CD8-positive, alpha-beta memory T cell (primary cell): ENCODE measurements at places on chromosomes 11 and 22. TPM values are rescaled to one million over a fixed set of nuclear protein-coding genes. Genes with fewer than 3 reads are reported as not detected.

GRCh38 chr22:44049486-44050231, 25.6 kb downstream of the PARVB start:
- no peak for DNase-seq
- no peaks in the 10 kb centered on the region for H3K27me3 ChIP-seq
- no peak overlapping the region for H3K27ac ChIP-seq
- H3K4me3 ChIP-seq, result no peak overlapping the region
- H3K36me3 ChIP-seq, result no peaks in the 10 kb centered on the region
- no peaks in the 10 kb centered on the region for H3K4me1 ChIP-seq

GRCh38 chr11:126061707-126062678, 673 bp downstream of the CDON start:
- peaks cover 8% of the 10 kb centered on the region for H3K27me3 ChIP-seq
- H3K36me3 ChIP-seq, result no peaks in the 10 kb centered on the region
- peak; percentile 56 for DNase-seq
- H3K27ac ChIP-seq, result no peak overlapping the region

GRCh38 chr11:62708392-62708791, 916 bp downstream of the GNG3 start:
- peak overlapping the region; percentile 88 for H3K27ac ChIP-seq
- peaks cover 48% of the 10 kb centered on the region for H3K4me1 ChIP-seq
- H3K4me3 ChIP-seq, result peak overlapping the region; percentile 91

DNA sequence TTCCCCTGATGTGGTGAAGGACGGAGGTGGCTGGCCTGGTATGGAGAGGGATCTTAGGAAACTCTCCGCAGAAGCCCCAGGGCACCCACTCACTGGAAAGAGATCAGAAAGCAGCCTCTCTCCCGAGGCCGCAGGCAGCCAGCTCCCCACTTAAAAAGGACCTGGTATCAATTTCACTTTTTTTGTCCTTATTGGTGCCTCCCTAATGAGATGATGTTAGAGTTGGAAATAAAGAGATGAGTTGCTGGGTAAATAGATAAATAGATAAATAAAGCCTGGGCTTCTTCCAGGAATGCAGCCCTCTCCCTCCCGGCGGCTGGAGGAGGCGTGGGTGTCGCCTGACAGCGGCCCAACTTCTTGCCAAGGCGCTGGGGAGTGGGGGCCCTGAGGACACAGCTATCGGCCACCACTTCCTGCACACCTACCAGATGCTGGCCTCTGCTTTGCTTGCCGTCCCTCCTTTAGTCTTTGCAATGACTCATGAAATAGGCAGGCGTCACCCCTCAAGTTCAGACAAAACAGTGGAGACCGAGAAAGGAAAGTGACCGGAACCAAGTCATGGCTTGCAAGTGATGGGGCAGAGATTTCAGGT, 42.9 kb downstream of the LINC01488 start:
- H3K27ac ChIP-seq, result no peak overlapping the region
- no peak for DNase-seq
- H3K36me3 ChIP-seq, result no peaks in the 10 kb centered on the region
- no peaks in the 10 kb centered on the region for H3K27me3 ChIP-seq

GRCh38 chr11:82899186-82899820, 927 bp downstream of the PRCP start:
- H3K4me1 ChIP-seq, result peaks cover 18% of the 10 kb centered on the region
- DNase-seq, result no peak
- H3K27ac ChIP-seq, result peak overlapping the region; percentile 96
- H3K4me3 ChIP-seq, result peak overlapping the region; percentile 90
- no peaks in the 10 kb centered on the region for H3K27me3 ChIP-seq
- no peaks in the 10 kb centered on the region for H3K36me3 ChIP-seq

- H3K27ac ChIP-seq, result no peak overlapping the region
- no peaks in the 10 kb centered on the region for H3K36me3 ChIP-seq
- no peaks in the 10 kb centered on the region for H3K4me1 ChIP-seq
- H3K4me3 ChIP-seq, result no peak overlapping the region
- no peak for DNase-seq
These were observed 17.1 kb upstream of the EFCAB6 start for GRCh38 chr22:43828998-43829782.

DNA sequence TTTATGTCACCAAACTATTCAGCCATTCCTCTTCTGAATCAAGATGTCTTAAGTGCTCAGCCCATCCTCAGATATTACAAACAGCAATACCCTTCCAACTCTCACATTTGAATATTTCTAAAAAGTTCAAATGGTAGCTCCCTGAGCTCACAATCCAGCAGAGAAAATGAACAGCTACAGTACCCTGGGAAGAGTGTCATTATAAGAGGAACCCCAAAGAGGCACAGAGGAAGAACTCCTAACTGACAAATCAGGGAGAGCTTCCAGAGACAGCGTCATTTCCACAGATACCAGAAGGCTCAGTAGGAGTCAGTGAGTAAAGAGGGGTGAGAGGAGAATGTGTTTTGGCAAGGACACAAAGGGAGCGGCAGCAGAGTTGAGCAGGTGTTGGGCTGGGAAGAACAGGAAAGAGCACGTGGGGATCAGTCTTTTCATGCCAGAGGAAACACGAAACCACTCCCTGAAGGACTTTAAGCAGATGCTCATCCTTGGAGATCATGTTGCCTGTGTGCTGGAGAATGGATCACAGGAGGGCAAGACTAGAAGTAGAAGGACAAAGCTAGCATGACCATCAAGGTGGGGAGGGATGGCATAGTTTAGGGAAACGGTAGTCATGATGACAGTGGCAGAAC, 4.3 kb downstream of the CLTCL1 start:
- H3K4me3 ChIP-seq, result no peak overlapping the region
- no peak for DNase-seq
- H3K27me3 ChIP-seq, result no peaks in the 10 kb centered on the region
- H3K36me3 ChIP-seq, result no peaks in the 10 kb centered on the region
- H3K4me1 ChIP-seq, result peaks cover 10% of the 10 kb centered on the region
- H3K27ac ChIP-seq, result no peak overlapping the region

- H3K4me1 ChIP-seq, result no peaks in the 10 kb centered on the region
- DNase-seq, result no peak
- H3K27me3 ChIP-seq, result no peaks in the 10 kb centered on the region
These were observed 71.5 kb upstream of the SORL1-AS1 start for GRCh38 chr11:121524233-121524631.

DNA sequence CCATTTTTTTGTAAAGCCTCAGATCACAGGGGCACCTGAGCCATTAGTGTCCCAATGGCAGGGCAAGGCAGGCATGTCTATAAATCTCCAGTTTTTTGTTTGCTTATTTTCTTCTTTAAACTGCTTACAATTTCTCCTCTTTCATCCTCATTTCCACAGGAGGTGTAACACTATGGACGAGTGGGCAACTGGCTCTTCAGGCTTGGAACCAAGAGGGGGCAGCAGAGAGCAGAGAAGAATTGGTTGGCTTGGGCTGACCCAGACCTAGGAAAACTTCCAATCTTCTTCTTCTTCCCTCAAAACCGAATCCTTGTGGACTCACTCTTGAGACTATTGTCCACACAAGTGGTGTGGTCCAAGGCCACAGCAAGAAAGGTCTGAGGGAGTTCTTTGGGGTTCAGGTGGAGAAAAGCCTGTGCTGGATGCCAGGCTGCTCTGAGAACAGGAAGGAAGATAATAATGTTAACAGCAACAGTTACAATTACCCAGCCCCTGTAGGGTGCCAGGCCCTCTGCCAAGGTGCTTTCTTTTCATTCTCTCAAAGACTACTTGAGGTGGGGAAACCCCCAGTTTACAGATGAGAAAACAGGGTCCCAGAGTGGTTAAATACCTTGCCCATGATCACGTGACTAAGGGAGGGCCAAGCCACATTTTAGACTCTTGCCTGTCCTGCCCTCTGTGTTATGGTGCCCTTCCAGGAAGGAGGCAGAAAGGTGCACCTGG, 70.7 kb upstream of the E2F8 start:
- no peak overlapping the region for H3K27ac ChIP-seq
- no peak for DNase-seq
- no peaks in the 10 kb centered on the region for H3K4me1 ChIP-seq
- H3K36me3 ChIP-seq, result no peaks in the 10 kb centered on the region
- no peak overlapping the region for H3K4me3 ChIP-seq

- peak overlapping the region; percentile 50 for H3K27ac ChIP-seq
- H3K4me1 ChIP-seq, result peaks cover 43% of the 10 kb centered on the region
- H3K27me3 ChIP-seq, result no peaks in the 10 kb centered on the region
- H3K4me3 ChIP-seq, result peak overlapping the region; percentile 97
- peaks cover 53% of the 10 kb centered on the region for H3K36me3 ChIP-seq
- peak; percentile 5 for DNase-seq
These were observed 7.5 kb downstream of the MALAT1 start for GRCh38 chr11:65506290-65506771.

GRCh38 chr22:40743768-40744167, 64.5 kb downstream of the MCHR1 start:
- H3K27ac ChIP-seq, result no peak overlapping the region
- no peaks in the 10 kb centered on the region for H3K27me3 ChIP-seq
- DNase-seq, result no peak
- H3K4me3 ChIP-seq, result no peak overlapping the region

DNA sequence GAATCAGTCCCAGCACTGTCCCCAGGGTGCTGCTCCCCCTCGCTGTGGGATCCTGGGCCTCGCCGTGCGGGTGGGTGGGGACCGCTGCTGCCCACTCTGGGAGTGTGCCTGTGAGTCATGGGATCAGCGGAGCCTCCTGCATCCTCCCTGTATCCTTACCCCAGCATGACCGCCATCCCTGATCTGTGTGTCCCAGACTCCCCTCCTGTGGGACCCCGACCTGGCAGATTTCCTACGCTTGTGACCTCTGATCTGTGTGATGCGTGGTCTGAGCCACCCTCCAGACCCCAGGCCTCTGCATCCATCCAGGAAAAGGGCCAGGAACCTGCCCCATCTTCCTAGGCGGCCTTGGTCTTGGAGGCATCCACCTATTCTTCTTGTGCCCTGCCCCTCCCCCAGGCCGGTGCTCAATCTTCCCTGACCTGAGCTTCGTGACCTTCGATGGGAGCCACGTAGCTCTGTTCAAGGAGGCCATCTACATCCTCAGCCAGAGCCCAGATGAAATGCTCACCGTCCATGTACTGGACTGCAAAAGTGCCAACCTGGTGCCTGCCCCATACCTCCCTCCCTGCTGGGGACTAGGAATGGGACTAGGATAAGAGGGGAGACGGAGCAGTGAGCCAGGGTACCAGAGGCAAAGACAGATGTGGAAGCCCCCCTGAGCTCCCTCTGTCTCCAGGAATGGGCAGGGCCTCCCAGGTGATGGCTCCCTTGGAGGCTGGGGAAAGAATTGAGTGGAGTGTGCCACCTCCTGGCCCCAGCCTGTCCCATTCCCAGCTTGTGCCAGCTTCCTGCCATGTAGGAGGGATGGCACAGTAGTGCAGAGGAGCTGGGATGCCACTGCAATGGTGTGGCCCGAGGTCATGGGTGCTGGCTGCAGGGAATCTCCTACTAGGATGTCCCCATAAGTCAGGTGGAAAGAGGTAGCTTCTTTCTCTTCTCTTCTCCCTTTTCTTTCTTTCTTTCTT, 65.4 kb downstream of the OTOG start:
- H3K4me1 ChIP-seq, result no peaks in the 10 kb centered on the region
- H3K27ac ChIP-seq, result no peak overlapping the region
- no peaks in the 10 kb centered on the region for H3K27me3 ChIP-seq
- no peaks in the 10 kb centered on the region for H3K36me3 ChIP-seq
- H3K4me3 ChIP-seq, result no peak overlapping the region
- no peak for DNase-seq

- peaks cover 15% of the 10 kb centered on the region for H3K4me1 ChIP-seq
- H3K27ac ChIP-seq, result no peak overlapping the region
- no peak overlapping the region for H3K4me3 ChIP-seq
- peak; percentile 66 for DNase-seq
- H3K36me3 ChIP-seq, result no peaks in the 10 kb centered on the region
- peaks cover 7% of the 10 kb centered on the region for H3K27me3 ChIP-seq
These were observed 11.9 kb downstream of the B3GNT6 start for GRCh38 chr11:77046060-77046501.

- peaks cover 4% of the 10 kb centered on the region for H3K36me3 ChIP-seq
- no peak overlapping the region for H3K4me3 ChIP-seq
- no peak for DNase-seq
- H3K27ac ChIP-seq, result no peak overlapping the region
- no peaks in the 10 kb centered on the region for H3K4me1 ChIP-seq
- H3K27me3 ChIP-seq, result no peaks in the 10 kb centered on the region
These were observed 44.7 kb upstream of the GCAT start for GRCh38 chr22:37763012-37763411.

DNA sequence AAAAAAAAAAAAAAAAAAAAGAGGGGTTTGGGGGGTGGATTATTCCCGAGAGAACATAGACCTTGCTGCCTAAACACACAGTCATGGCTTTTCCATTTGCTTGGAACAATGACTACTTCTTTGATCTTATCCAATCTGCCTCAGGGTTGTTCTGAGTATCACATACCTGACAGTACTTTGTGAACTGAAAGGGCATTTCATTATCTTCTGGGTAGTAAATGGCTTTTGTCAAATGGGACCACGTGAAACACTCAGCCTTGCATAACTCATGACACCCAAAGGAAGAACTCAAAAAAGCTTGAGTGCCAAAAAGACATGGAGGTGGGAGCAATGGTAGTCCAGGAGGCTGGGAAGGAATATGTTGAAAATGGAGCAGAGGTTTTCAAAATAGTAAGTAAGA, 123.2 kb upstream of the BID start:
- no peaks in the 10 kb centered on the region for H3K36me3 ChIP-seq
- no peak overlapping the region for H3K27ac ChIP-seq
- H3K4me3 ChIP-seq, result no peak overlapping the region
- DNase-seq, result no peak
- H3K4me1 ChIP-seq, result no peaks in the 10 kb centered on the region
- H3K27me3 ChIP-seq, result no peaks in the 10 kb centered on the region

- no peak overlapping the region for H3K4me3 ChIP-seq
- H3K27ac ChIP-seq, result no peak overlapping the region
- H3K4me1 ChIP-seq, result no peaks in the 10 kb centered on the region
- peaks cover 9% of the 10 kb centered on the region for H3K27me3 ChIP-seq
- DNase-seq, result no peak
These were observed 126.1 kb downstream of the DSCAML1 start for GRCh38 chr11:117670924-117671323.

DNA sequence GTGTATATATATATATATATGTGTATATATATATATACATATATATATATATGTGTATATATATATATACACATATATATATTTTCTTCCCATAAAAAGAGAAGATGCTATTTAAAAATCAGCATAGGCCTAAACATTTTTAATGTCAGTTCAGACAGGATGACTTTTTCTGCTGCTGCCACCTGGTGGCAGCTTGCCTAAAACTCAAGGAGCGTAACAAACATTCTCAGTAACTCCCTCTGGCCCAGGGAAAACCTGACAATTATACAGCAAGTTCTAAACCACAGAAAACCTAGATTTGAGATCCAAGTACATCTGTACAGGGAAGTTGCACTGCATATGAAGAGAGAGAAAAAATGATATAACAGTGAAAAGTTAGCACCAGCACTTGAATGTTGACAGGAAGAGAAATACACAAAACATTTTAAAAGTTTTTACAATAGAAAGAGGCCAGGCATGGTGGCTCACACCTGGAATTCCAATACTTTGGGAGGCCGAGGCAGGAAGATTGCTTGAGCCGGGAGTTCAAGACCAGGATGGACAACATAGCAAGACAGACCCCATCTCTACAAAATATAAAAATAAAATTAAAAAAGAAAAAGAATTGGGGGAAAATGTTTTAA, 16.6 kb downstream of the OR8A1 start:
- H3K27ac ChIP-seq, result no peak overlapping the region
- peak; percentile 20 for DNase-seq
- H3K4me3 ChIP-seq, result no peak overlapping the region

Gene GRM5
- not detected for total RNA-seq

Gene PKNOX2
- total RNA-seq, result not detected

Gene SHISA8
- total RNA-seq, result 1.3 TPM

Gene CD248
- total RNA-seq, result 2.9 TPM

Gene OR52H1
- not detected for total RNA-seq

Gene PRG3
- total RNA-seq, result not detected

Gene CFAP300
- not detected for total RNA-seq

Gene CYP2D6
- 2.2 TPM for total RNA-seq

Gene F2
- total RNA-seq, result not detected

Gene MTCH2
- total RNA-seq, result 131 TPM

Gene DNAJB7
- total RNA-seq, result not detected

Gene GAL3ST1
- 0.31 TPM for total RNA-seq

Gene GLYAT
- total RNA-seq, result not detected

Gene SYT12
- total RNA-seq, result not detected

Gene FAM111A
- total RNA-seq, result 73.5 TPM
